Osteocyte (in vitro differentiated cells): ENCODE measurements at places on chromosomes 11 and 22. TPM values are rescaled to one million over a fixed set of nuclear protein-coding genes. Genes with fewer than 3 reads are reported as not detected.

DNA sequence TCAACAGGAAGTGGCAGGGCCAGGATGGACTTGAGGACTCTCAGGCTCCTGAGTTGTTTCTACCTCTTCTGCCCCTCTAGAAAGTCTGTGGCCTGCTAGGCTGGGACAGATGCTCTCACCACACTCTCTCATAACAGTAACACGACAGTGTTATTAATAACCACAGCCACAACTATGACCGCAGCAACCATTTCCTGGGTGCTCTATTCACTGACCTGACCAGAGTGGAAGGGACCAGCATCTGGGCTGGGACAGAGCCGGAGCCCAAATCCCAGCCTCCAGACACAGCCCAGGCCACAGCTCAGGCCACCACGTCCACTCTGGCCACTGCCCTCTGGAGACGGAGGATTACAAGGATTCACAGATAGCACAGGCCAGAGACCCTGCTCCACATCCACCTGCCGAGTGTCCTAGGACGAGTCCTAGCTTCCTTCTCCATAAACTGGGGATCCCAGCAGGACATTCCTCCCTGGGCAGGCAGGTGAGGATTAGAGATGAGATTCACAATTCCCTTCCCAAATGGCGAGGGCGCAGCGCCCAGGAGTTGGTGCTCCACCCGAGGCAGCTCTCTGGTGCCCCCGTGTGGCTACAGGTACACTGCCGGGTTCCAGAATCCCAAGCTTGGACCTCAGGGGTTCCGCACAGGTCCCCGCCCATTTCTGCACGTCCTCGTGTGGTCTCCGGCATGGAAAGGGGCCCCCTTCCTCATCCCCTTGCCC is 7.1 kb downstream of the PNPLA5 start:
- H3K4me1 ChIP-seq: no peaks in the 10 kb centered on the region
- no peak overlapping the region for H3K27ac ChIP-seq
- DNase-seq: no peak
- H3K4me3 ChIP-seq: no peak overlapping the region

DNA sequence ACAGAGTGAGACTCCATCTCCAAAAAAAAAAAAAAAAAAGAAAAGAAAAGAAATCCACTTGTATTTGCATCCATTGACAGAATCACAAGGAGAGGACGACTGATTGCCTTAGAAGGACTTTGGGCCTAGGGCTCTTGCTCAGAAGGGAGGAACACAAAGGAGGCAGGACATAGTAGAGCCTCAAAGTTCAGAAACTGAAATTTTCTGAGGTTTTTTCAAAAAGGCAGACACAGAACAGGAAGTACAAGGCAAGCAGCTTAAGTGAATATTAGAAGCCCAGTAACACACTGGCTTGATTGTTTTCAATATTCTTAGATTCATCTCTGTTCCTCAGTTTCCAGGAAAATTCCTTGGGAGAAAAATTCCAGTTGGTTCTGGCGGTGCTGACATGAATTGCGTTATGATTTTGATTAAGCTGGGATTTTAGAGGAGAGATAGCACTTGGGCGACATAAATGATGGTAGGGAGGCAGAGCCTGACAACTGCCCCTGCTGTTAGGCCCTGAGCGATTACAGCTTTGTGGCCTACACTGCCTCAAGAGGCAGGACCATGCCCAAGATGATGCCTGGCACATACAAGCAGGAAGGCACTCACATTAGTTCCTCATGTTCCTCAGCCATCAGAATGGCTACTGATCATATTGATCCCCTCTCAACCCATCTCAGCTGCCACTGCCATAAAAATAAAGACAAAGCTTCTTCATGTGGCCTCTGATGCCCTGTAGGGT is 15.3 kb downstream of the CLPB start:
- no peak for DNase-seq
- H3K4me3 ChIP-seq: no peak overlapping the region
- no peak overlapping the region for H3K27ac ChIP-seq
- H3K4me1 ChIP-seq: peaks cover 7% of the 10 kb centered on the region
- H3K27me3 ChIP-seq: no peaks in the 10 kb centered on the region

- no peak overlapping the region for H3K4me3 ChIP-seq
- H3K36me3 ChIP-seq: no peaks in the 10 kb centered on the region
- H3K27me3 ChIP-seq: peaks cover 4% of the 10 kb centered on the region
Measured at GRCh38 chr11:133228471-133229329, 303.6 kb downstream of the OPCML start.

DNA sequence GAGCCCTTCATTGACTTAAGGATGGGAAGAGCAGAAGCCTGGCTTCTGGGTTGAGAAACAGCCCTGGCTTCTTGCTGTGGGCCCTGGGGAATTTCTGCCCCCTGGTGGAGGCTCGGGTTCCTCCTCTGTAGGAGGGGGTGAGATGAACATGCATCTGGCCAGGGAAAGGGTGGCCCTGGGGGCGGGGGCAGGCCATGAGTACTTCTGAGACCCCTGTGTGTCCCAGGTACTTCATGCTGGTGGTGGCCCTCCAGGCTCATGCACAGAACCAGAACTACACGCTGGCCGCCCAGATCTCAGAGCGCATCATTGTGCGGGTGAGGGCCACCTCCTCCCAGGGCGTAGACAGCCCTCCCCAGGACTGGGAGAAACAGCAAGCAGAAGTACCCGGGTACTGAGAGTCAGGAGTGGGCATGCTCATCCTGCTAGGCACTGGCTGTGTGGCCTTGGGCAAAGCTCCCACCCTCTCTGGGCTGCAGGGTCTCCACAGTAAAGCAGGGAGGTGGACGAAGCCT is 15.8 kb downstream of the TMEM258 start:
- H3K36me3 ChIP-seq: no peaks in the 10 kb centered on the region
- no peak for DNase-seq
- H3K4me3 ChIP-seq: no peak overlapping the region
- no peak overlapping the region for H3K27ac ChIP-seq

- no peak for DNase-seq
- H3K36me3 ChIP-seq: no peaks in the 10 kb centered on the region
- no peaks in the 10 kb centered on the region for H3K4me1 ChIP-seq
- H3K4me3 ChIP-seq: no peak overlapping the region
- H3K27me3 ChIP-seq: no peaks in the 10 kb centered on the region
Measured at GRCh38 chr11:123594188-123594901, 60.1 kb downstream of the SCN3B start.

DNA sequence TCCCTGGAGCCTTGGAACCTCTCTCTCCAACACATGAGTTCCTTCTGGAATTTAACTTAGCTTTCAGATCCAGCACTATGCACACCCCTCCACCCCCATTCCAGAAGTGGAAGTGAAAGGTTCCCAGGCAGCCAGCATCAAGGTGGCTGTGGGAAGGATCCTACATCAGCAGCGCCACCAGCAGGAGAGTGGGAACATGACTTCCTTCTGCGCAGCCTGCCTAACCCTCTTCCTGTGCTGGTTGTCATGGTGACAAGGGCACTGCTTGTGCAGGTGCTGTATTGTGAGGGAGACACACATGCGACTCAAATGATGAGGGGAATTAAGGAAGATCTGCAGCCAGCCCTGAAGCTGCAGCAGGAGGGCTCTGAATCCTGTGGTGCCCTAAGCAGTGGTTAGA is 904.5 kb upstream of the API5 start:
- H3K27me3 ChIP-seq: no peaks in the 10 kb centered on the region
- H3K27ac ChIP-seq: no peak overlapping the region
- no peak for DNase-seq
- H3K36me3 ChIP-seq: no peaks in the 10 kb centered on the region
- H3K4me1 ChIP-seq: no peaks in the 10 kb centered on the region
- H3K4me3 ChIP-seq: no peak overlapping the region

CBX7 gene
- total RNA-seq: 8.1 and 9.6 TPM in 2 replicates
